ENCODE measurements at places on chromosomes 4 and X.

DNA sequence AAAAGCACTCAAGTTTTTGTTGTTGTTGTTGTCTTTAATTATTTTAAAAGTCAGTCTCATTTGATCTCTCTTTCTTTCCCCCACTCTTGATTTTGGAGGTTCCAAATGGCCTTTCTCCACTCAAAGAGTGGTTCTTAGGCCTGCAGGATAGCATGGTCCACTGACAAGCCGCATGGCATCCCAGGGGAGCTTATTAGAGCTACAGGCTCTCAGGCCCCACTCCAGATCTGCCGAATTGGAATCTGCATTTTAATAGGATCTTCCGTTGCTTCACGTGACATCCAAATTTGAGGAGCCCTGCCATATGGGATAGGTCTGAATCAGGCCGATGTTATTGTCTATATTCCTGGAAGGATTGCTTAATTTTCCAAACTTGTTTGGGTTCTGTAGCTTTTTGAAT is 72.1 kb downstream of the CPE start:
- no peak for DNase-seq

DNA sequence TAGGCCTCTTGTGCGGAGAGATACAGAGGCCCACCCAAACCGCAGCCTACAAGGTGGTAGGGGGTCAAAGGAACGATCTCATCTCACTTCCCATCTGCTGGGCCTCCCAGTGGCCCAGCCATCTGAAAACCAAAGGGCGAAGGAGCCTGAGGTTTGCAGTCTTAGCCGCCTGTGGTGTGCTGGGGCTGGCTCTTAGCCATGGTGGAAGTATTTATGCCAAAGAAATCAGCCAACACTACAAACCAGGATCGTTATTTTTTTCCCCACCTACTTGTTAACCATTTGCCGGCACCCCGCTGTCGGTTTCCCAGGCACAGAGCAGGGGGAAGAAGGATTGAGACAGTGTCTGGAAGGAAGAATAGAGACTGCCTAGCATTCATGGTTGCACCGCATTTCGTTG is 30.9 kb upstream of the CDKL5 start:
- DNase-seq: no peak

DNA sequence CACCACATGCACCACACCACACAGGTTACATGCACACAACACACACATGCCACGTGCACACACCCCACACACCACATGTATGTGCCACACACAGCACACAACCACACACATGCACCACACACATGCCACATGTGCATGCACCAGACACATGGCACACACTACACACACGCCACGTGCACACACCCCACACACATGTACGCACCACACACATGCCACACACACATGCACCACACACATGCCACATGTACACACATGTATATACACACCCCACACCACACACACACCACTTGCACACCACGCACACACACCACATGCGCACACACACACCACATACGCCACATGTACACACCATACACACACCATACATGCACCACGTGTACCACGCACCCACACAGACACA is 19.6 kb upstream of the MSANTD1 start:
- no peak for DNase-seq

DNA sequence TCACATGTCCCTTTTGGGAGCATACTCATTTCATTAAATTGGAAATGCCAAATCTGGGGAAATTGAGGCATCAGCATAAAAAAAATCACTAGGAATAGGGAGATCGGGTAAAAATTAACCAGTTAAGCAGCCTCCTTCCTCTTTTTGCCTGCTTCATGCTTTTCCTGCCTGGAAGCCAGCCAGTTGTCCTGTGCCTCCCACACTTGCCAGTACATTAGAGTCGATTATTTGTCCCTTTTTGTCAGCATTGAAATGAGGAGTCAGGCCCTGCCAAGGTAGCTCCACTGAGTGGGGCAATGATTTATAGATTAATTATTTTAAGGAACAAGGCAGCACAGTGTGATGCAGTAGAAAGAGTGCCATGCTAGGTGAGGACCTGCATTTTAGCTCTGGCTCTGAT is 55.3 kb downstream of the SH2D1A start:
- no peak for DNase-seq

GRCh38 chr4:59222221-59222620 is 1977.9 kb upstream of the ADGRL3 start:
- no peak for DNase-seq

- no peak for DNase-seq
Measured at GRCh38 chr4:56078866-56079265, 130.1 kb downstream of the CEP135 start.

DNA sequence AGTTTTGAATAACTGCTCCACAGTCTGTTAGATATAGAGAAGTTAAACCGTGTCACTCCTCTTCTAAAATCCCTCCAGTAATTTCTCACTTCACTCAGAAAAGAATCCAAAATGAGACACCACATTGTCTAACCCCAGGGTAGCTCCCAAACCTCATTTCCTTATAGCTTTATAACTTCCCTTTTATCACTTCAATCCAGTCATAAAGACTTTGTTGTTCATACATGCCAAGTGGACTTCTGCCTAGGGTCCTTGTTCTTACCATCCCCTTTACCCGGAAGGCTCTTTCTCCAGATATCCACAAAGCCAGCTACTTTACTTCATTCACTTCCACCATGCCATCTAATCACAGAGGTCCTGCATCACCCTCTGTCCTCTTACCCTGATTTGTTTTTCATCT is 156.2 kb downstream of the GABRB1 start:
- no peak for DNase-seq

GRCh38 chr4:95190751-95191436 is 357.9 kb downstream of the UNC5C start:
- no peak for DNase-seq

- DNase-seq: no peak
Measured at GRCh38 chrX:41036668-41037326, 48.4 kb upstream of the USP9X start.

- DNase-seq: no peak
Measured at GRCh38 chr4:176443117-176443516, 123.4 kb downstream of the SPCS3 start.

- no peak for DNase-seq
Measured at GRCh38 chr4:67436742-67437141, 108.6 kb downstream of the CENPC start.

DNA sequence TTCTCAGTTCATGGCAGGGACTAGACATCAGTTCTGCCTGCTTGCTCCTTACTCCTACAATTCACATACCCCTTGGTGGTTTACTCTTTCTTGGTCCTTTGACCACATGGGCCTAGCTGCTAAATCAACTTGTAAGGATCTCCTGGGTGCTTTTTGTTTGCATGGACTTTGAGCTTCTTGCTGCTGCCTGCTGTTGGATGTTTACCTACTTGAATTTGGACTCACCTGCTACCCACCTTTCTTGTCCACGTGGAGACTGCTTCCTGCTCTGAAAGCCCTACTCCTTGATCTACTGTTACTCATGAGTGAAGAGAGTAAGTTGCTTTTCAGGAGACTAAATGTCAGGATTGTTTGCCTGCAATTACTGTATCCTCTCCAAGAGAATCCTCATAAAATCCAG is 15.2 kb upstream of the ARHGAP24 start:
- DNase-seq: no peak

GRCh38 chrX:153573984-153574383 is 25.0 kb downstream of the CCNQ start:
- no peak for DNase-seq

DNA sequence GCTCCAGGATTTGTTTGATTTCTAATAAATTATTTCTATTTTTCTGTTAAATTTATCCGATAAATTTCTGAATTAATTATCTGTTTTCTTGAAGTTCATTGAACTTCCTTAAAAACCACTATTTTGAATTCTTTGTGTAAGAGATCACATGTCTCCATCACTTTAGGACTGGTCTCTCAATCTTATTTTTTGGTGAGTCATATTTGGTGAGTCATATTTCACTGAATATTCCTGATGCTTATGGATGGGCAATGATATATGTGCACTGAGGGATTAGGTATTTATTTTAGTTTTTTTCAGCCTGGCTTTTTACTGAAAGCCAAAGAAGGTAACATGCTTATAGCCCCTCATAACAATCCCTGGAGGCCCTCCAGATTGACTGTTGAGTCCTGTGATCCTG is 48.5 kb upstream of the IL15 start:
- no peak for DNase-seq

- DNase-seq: no peak
Measured at GRCh38 chr4:142036795-142037583, 400.6 kb downstream of the IL15 start.

GRCh38 chrX:39592776-39593175 is 505.0 kb downstream of the BCOR start:
- DNase-seq: no peak

DNA sequence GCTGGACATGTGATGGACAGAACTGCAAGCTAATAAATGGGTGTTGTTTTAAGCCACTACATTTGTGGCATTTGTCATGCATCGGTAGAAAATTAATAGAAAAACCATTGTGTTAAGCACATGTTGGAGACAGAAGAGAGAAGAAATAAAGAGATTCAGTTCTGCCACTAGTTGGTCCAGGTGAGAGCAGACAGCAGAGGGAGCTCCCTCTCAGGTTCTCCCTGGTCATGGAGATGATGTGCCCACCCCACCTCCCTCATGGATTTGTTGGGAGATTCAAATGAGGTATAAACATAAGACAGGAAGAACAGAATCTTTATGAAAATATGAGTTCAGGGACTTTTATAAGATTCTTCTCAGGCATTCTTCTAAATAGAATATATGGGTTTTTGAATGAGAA is 36.8 kb upstream of the OCIAD2 start:
- no peak for DNase-seq

- no peak for DNase-seq
Measured at GRCh38 chrX:122219226-122219625, 964.9 kb upstream of the GRIA3 start.

DNA sequence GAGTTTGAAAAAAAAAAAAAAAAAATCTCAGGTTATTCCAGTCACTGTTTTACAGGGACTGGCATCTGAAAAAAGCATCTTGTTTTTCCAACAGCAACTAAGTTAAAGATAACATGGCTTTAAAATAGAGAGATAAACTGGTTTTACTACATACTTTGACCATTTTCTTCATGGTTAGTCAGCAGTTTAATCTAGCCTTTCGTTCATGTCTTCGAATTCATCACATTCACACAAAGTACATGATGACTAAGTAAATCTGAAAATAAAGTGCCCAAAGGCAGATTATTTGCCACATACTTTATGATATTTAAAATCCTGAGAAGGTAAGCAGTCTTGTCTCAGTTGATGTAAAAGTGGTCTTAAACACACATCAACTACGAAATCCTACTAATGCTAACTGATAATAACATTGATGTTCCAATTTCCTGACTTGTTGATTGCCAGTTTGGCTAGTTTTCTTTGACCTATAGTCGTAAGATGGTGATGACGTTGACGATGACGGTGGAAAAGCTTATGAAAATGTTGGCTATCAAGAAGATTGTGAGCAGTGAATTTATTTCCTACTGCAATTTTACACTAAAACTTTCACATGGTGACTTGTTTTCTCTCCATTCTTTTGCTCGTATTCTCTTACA is 540.5 kb upstream of the BOD1L1 start:
- DNase-seq: no peak

GRCh38 chrX:40006106-40007017 is 91.4 kb downstream of the BCOR start:
- DNase-seq: no peak

DNA sequence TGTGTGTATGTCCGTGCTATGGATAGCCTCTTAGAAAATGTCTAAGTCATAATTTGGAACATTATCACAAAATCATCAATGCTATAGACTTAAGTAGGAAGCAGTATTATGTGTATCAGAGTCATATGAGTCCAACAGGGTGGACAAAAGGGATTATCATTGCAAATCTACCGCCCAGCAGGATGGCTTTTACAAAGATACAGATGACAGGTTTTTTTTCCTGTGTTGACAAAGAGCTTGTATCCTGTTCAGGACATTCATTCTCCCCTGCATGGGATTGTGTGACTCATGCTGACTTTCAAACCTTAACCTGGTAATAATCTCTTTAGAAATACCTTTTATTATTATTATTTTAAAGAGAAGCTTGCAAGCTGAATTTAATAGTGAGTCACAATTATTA is 310.3 kb upstream of the GNPDA2 start:
- no peak for DNase-seq

DNA sequence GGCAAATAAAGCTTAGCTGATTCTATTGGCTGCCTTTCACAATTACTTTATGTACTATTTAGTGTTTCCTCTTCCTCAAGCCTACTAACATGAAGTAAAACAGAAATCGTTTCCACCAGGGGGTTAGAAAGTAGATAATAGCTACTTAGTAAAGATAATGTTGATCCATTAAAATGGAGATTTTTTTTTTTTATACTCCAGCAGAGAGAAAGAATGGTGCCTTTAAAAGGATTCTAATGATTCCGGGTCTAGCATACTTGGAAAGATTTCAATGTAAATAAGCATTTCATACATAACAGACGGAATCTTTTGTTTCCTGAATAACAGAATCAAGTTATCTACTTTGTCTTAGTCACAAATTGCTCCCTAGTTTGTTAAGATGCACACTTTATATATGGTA is 37.1 kb downstream of the GK start:
- no peak for DNase-seq

- DNase-seq: no peak
Measured at GRCh38 chr4:160184884-160185283, 1082.0 kb downstream of the RAPGEF2 start.

GRCh38 chr4:186260117-186260503 is 5.9 kb upstream of the F11 start:
- no peak for DNase-seq

GRCh38 chr4:125801373-125801772 is 486.6 kb downstream of the FAT4 start:
- DNase-seq: no peak

DNA sequence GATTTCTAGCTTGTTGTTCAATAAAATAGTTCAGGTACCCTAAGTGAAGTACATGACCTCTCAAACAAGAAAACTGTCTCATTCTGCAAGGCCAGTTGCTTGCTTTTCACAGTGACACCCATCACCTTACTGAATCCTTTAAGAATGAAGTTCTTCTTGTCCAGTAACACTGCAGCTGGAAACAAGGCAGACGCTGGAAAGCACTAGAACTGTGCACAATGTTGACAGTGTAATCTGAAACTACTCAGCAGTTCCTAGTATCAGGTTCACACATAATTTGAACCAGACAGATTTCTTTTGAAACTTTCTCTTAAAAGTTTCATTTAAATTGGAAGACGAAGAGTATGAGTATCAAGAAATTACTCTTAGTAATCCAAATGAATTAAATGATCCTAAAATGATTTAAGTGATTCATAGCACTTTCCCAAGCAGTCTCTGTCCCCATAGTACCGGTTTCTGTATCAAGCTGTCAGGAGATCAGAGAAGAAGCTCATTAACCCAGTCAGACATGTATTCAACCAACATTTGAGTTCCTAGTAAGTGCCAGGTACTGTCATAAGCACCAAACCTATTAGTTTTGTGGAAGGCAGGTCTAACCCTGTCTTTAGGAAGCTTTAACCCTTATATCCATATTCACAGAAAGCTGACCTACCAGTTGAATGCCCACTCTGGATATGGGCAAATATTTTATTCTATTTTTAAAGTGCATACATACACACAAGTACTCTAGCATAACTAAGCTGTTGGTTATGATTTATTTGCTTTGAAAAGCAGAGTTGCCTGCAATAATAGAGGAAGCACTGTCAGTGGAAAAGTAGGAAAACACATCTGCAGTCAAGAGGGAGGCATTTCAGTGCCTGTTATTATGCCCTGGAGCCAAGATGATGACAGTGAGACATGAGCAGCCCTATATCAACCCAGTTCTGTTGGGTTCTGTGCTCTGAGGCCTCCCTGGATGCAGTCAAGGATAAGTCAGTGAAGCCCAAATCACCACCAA is 63.6 kb downstream of the PALLD start:
- no peak for DNase-seq

- DNase-seq: no peak
Measured at GRCh38 chr4:15088394-15089035, 86.2 kb downstream of the CPEB2 start.

- peak; percentile 38 for DNase-seq
Measured at GRCh38 chr4:3441501-3442459, at the start of gene HGFAC. HGFAC (plus strand) TSS chr4:3441968; CDS start chr4:3442002, 34 bp downstream.
